CD4-positive, alpha-beta T cell treated with Interleukin-2 at 100 ng/mL for 4 hours (primary cell): ENCODE measurements at places on chromosomes 3 and 15.

DNA sequence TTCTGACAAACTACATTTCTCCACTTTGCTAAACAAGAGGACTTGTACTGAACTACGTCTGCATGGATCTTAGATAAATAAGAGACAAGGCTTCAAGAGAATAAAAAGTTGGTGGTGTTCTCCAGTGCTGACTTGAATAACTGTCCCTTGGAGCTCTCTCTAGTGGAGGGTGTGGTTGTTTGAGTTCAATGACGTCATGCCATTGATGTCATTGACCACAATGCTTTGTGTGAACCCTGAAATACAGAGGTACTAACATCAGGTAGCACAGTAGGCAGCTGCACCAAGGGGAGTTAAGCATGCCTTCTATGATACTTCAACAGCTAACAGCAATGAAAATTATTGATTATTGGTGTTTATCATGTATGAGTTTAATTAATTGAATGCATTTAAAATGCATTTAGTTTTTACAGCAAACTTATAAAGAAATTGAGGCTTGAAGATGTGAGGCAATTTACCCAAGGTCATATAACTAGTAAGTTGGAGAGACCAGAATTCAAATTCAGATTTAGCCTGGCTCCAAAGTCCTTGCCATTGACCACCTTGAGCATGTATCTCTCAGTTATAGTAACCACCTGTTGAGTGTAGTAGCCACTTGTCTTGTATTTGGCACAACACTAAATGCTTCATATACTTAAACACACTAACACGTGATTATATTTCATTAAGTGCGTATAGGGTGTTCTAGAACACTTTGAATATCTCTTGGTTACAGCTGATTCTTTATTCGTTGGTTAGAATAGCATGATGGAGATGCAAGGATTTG, 126.0 kb upstream of the ANKRD28 start:
- DNase-seq, result no peak

GRCh38 chr15:63219196-63219710, 29.8 kb downstream of the RAB8B start:
- no peak for DNase-seq

- no peak for DNase-seq
Observed at GRCh38 chr3:46285931-46286619, 43.8 kb downstream of the CCR3 start.

DNA sequence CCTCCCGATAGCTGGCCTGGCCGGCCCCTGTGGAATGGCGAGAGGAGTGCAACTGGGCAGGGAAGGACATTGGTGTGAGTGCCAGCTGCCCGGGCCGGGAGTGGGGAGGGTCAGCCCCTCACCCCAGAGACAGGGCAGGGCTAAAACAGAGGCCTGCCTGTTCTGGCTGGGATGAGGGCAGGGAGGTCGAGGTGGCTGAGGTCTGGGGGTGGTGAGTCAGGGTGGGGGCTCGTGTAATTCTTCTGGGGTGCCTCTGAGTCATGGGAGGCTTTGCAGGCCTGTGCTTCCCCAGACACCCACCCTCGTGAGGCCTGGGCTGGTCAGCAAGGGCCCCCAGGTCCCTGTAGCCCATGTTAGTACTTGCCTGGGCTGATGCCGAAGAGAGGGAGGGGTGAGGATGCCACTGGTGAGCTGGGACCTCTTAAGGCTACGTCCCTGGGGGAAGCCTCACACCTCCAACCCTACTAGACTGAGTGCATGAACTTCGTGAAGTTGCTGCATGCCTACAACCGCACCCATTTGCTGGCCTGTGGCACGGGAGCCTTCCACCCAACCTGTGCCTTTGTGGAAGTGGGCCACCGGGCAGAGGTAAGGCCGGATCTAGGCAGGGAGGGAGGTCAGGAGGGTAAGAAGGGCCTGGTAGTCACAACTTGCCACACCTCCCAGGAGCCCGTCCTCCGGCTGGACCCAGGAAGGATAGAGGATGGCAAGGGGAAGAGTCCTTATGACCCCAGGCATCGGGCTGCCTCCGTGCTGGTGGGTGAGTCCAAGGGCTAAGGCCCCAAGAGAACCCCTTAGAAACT, 1.7 kb downstream of the SEMA3B start:
- DNase-seq, result no peak

DNA sequence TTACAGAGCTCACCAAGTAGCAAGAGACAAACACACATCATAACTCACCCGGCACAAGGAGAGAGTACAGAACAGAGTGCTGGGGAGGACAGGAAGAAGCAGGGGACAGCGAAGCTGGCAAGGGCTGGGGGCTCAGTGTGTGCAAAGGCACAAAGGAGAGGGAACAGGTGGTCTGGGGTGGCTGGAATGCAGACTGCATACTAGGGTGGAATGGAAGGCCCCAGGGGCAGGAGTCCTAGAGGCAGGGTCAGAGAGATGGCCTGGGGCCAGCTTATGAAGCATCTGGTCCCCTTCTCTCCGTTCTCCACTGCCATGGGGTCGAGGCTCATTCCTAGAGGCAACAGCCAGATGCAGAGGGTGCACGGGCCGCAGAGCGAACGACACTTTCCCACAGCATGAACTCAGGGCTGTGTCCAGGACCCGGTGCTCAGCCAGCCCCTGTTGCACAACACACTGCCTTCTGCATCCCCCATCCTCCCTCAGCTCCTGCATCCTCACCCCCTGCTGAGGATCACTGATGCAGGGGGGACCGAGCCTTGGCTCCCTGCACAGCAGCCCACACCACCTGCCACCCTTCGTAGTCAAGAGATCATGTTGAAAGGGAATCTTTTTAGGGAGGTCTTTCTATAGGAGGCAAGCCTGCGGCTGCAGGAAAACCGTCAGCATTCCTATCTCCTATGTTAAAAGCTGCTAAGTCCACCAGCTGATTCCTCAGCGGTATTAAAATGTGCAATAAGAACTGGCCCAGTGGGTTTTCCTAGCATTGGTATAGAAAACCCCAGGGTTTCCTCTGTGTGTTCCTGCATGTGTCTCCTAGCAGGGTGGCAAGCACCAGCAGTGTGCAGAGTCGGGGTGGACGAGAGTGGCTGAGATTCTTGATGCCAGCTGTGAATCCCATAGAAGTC, 293.5 kb downstream of the UACA start:
- DNase-seq, result no peak

DNA sequence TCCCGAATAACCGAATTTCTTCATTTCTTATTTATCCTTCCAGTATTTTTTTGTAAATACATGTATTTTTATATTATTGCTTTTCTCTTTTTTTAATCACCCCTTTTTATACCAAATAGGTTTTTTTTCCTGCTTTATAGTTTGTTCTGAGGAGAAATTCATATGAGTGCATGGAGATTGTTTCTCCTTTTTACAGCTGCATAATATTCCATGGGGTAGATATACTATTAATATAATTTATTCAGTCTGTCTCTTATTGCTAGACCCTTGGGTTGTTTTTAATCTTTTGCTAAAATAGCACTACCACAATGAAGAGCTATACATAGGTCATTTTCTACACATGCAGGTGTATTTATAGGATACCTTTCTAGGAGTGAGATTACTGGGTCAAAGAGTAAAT, 3.5 kb upstream of the TMEM87A start:
- DNase-seq, result no peak

DNA sequence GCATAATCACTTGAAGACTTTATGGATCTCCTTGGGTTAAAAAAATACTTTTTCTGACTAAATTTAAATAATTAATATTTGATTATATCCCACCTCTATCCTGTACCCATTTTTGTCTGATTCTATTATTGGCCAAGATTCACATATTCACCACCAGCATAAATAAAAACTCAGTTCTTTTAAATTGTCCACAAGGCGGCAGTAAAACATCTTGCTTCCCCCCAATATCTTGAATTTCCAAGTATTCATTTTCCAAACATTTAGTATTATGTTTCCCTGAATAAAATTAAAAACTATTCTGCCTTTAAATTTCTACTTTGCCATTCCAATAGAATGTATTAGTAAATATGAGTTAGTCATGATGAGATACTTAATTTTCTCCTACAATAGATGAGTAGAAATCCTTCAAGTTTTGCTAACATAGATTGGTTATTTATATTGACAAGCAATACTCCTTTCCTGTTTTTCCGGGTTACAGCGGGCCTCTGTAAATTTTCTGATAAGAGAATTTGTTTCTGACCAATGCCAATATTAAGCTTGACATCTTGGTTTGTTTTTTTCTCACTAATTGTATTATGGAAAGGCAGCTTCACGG, 218.7 kb upstream of the MDFIC2 start:
- DNase-seq, result no peak

DNA sequence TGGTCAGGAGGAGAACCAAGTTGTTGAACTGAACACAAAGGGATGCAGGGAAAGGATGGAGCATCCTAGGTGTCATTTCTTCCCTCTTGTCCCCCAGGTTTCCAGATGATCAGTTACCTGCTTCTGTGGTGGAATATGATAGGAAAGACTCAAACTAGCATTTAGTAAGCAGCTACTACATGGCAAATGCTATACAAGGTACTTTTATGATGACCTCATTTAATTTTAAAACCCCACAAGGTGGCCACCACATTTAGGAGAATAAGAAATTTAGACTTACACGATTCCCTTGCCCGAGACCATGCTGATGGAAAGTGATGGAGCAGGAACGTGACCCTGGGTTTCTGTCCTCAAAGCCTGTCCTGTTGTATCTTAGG, 40.9 kb downstream of the CCR4 start:
- DNase-seq, result no peak

- no peak for DNase-seq
Observed at GRCh38 chr3:99781761-99782160, 35.9 kb upstream of the CMSS1 start.

- peak; percentile 41 for DNase-seq
Observed at GRCh38 chr3:57227930-57228751, 612 bp downstream of the APPL1 start.

- no peak for DNase-seq
Observed at GRCh38 chr3:150631515-150632221, 28.5 kb downstream of the SELENOT start.
